ENCODE measurements at places on chromosomes 11 and 22.

GRCh38 chr22:50697667-50698506, 25.3 kb downstream of the SHANK3 start:
- DNase-seq, result no peak

GRCh38 chr11:12174128-12174476, 63.7 kb downstream of the MICAL2 start:
- no peak for DNase-seq

GRCh38 chr11:73219396-73220285, 1.6 kb downstream of the P2RY2 start:
- no peak for DNase-seq

GRCh38 chr22:22111267-22111751, 128.7 kb upstream of the TOP3B start:
- DNase-seq, result no peak

DNA sequence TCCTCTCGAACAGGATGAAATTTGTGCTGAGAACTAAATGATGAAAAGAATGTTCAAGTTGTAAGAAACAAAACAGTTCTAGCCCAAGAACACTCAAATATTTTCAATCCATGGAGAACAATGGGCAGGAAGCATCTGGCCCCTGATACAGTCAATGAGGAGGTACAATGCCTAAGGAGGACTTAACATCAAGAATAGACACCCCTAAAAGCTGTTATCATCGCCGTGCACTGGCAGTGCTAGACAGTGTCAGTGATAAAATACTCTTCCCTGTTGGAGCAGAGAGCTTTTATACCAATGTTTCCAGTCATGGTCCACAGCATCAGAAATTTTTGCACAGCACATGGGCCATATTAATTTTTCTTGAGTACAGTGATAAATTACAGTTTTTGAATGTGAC, 20.2 kb upstream of the VSTM5 start:
- no peak for DNase-seq

DNA sequence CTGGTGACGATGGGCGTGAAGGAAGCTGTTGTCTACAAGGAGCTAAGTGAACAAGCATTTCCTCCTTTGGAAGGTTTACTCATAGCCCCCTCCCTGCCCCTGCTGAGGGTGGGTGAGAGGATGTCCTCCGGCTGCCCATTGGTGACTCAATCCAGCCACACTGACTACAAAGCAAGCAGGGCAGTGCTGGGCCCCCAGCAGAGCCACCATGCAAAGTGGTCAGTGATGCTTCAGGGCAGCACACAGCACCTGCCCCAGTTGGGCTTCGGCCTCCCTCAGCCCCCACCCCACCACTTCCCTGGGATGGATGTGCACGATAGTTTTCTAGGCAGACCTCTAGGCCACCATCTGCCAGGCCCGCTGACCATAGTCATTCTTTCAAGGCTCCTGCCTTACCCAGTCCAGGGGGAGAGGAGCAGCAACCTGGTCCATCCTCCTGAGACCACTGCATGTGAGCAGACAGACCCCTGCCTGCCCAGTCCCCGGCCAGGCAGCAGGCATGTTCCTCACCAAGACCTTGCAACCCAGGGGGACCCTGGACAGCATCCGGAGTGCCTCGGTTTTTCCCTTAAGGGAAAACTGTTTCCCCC, 125.1 kb downstream of the BCR start:
- DNase-seq, result no peak

All from activated T-cell treated with anti-CD3 and anti-CD28 coated beads for 4 hours (primary cell).